ENCODE measurements at places on chromosomes 6 and 20. TPM values are rescaled to one million over a fixed set of nuclear protein-coding genes. Genes with fewer than 3 reads are reported as not detected.

DNA sequence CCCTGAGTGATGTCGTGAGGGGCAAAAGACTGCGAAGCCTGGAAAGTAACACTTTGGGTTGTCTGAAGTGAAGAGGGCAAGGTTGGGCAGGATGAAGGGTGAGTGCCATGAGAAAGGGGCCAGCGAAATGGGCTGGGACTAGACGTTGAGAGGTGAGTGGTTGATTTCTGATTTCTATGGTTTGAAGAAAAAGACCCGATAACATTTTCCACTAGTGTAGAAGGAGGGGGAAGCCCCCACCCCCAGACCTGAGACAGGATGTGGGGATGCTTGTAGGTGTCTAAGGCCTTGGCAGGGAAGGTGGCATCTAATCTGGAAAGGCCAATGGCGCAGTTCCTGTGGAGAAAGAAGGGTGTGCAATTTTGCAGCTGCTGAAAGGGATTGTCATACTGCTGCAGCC is 25.3 kb upstream of the KIF3B start:
- peak; percentile 65 for DNase-seq

Gene WFDC10B
- total RNA-seq, result not detected

DNA sequence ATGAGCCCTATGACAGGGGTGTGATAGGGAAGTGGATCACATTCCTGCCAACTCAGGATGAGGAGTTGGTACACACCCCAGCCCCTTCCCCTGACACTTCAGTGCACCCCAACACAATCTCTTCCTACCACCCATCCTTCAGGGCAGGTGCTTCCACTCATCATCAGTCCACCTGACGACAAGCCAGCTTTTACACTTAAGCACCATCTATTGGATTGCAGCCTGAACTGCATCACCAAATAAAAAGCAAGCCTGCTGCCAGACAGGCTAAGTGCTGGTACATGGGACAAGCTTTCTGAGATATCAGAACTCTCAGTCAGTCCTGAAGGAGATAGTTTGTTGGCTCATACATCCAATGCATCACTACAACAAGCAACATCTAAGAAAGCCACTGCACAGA is 69.0 kb upstream of the TMEM200A start:
- no peak for DNase-seq

DNA sequence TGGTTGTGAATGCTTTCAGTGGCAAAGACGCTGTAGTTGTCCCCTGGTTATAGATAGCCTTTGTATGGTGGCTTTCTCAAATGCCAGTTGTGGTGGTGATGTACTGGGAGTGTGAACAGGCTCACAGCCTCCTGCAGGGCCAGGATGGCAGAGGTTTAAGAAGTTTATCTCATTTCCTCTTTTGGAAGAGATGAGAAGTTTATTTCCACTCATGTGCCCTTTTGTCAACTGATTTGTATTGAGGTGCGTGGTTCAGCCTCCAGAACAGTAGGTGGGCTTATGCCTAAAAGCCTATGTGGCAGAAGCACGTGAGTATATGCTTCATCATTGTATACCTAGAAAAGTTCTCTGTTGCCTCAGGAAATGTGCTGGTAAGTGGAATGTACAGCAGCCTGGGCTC is 13.7 kb upstream of the ZFP57 start:
- no peak for DNase-seq

DNA sequence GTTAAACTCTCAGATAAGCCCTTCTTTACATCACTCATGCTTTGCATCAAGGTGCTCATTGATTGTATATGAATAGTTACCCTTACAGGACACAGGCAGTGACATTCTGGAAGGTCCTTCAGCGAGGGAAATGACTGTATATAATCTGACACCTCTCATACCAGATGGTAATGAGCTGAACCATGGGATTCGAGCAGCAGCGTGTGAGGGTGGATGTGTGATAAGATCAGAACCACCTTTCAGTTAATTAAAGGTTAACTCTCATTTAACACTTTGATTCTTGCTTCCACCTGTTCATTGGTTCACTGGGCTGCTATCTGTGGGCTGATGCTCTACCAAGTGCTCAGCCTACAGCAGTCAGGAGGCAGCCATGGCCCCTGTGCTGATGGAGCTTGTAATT is 24.2 kb downstream of the NEDD9 start:
- DNase-seq, result no peak

- no peak for DNase-seq
Observed at GRCh38 chr6:148967011-148967520, 220.2 kb downstream of the UST start.
